ENCODE measurements at places on chromosomes 3 and 15.

GRCh38 chr3:193686665-193687483 is 93.9 kb downstream of the OPA1 start:
- no peak for DNase-seq

GRCh38 chr3:68996356-68996995 is 17.0 kb downstream of the EOGT start:
- DNase-seq = no peak

DNA sequence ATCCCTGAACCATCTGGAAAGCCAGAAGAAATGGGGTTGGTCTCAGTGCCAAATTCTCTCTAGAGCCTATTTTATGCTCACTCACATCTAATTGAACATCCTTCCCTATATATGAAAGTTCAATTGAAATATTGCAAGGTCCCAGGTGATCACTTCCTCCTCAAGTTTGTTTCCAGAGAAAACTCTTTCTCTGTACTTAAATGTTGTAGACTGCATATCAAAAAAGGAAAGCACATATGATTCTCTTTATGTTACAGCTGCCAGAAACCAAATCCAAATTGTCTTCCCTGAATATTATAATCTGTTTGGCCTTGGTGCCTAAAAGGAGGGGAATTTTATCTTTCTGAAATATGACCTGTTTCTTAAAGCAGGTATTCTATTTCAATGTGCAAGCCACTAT is 93.3 kb downstream of the SHOX2 start:
- no peak for DNase-seq

DNA sequence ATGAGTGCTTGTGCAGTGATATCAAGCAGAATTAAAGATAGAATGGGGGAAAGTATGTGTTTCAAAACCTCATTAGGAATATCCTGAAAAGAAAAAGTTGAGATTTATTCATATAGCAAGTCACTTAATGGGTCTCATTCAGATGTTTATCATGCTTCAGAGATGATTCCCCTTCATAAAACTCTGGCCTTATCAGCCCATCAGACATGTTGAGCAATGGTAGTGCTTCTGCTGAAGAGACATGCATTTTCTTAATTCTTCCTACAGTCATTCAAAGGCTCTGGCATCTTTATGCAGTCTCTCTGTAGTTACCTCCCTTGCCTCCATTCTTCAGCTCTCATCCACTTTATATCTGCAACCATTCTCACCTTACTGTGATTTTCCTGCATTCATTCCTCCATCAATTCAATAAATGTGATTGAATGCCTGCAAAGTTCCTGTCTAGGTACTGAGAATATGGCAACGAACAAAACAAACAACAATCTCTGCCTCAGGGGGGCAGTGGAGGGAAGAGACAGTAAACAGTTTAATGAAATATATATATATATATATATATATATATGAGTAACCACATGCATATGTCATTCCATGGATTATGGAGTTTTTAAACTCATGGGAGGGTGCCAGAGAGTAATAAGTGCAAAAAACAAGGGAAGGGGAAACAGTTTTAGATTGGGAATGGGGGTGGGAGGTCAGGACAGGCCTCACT is 138.5 kb downstream of the NECTIN3 start:
- no peak for DNase-seq

DNA sequence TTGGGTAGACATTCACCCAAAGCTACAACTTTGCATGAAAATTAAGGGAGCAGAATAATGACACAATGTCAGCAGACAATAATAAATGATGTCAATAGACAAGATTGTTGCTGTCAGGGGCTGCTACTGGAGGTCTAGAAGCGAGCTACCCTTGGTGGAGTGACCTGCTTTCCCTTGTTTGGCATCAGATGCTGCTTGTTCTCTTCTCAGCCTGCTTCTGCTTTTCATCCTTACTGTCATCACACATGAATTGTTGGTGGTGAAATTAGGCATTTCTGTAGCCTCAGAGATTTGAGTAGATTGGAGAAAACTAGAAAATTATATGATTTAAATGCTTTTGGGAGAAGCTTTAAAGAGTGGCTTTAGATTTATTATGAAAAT is 193.8 kb downstream of the NR1D2 start:
- no peak for DNase-seq

DNA sequence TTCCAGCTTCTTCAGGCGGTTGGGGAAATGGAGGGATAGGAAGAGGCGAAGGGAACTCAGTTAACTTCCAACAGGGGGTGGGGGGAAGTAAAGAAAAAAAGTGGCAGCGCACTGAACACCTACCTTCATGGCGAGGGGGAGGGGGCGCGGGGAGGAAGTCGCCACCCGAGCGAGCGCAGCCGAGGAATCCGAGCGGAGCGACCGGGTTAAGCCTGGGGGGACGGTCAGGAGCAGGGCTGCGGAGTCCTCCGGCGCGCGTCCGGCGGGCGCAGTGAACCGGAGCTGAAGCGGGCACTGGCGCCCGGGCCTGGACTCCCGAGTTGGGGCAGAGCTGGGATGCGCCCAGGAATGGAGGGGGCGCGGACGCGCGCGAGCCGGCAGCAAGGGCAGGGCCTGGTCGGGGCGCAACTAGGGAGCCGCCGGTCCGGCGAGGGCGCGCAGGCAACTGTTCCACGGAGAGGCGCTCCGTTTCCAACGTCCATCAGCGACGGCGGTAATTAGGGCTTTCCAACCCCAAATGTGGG is at the start of gene WNT5A:
WNT5A (minus strand) TSS at position 450 of the 524 bp plus-strand sequence; CDS start at position 129, 321 bp downstream.
- no peak for DNase-seq

- DNase-seq = no peak
These were observed 22.4 kb upstream of the IL16 start for GRCh38 chr15:81174125-81174791.

GRCh38 chr3:181722156-181722555 is 10.4 kb downstream of the SOX2 start:
- no peak for DNase-seq

- DNase-seq = no peak
These were observed 7.5 kb downstream of the MESP1 start for GRCh38 chr15:89743594-89743993.

- DNase-seq = no peak
These were observed 124.4 kb upstream of the FOXB1 start for GRCh38 chr15:59879506-59880265.

- DNase-seq = no peak
These were observed 104.4 kb downstream of the TMCO5A start for GRCh38 chr15:38038659-38039442.

- no peak for DNase-seq
These were observed 16.9 kb downstream of the TCAIM start for GRCh38 chr3:44355362-44356033.

DNA sequence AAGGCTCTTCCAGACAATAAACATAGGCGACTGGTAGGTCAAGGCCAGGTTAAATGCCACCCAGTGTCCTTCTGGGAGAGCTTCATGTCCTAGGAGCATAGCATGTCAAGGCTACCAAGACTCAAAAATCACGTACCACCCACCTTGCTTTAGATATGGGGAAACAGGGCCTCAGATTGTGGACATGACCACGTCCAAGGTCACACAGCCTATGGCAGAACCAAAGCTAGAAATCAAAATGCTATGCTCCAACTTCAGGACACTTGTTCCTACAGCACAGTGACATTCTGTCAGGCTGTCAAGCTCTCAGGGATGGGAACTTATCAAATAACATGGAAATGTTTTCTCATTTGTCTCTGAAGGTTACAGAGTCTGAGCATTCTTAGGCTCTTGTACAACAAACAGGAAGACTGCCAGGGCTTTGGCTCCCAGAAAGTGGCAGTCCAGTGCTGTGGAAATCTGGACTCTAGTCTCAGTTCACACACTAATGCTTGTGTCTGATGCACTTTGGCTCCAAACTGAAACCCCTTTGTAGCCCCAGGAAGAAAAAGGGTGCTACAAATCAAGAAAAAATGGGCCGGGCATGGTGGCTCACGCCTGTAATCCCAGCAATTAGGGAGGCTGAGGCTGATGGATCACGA is 170.4 kb upstream of the LPP start:
- DNase-seq = no peak

DNA sequence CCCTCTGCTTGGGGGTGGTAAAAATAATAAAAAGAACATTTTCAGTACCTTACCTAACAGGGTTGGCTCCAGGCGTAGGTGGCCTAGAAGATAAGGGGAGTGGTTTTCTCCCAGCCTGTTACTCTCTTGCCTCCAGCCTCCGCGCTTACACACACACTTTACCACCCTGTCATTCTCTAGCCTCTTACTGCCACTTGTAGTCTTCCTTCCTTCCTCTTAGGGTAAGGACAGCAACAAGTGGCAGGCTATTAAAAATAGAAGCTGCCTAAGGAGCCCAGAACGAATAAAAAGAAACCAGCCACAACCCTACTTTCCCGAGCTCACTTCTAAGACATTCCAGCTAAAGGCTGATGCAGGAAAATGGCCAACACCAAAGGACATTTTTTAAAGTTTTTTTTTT is 9.6 kb upstream of the LIPH start:
- DNase-seq = no peak

- no peak for DNase-seq
These were observed 123.4 kb upstream of the MB21D2 start for GRCh38 chr3:193040836-193041672.

DNA sequence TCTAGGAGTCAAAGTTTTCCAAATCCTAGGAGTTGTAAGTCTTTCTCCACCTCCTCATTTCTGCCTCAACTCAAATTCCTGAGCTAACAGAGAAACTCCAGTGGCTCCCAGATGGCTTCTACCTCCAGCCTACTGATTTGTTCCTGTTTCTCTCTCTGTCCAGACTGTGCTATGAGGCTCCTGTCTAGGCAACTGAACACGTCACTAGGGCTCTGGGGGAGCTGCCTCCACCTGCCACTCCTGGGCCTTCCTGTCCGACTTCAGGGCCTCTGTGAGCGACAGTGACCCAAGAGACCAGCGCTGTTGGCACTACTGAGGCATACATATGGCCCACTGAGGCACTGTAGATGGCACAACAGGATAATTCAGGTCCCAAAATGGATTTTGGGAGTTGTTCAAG is 71.4 kb downstream of the EXOG start:
- DNase-seq = no peak

DNA sequence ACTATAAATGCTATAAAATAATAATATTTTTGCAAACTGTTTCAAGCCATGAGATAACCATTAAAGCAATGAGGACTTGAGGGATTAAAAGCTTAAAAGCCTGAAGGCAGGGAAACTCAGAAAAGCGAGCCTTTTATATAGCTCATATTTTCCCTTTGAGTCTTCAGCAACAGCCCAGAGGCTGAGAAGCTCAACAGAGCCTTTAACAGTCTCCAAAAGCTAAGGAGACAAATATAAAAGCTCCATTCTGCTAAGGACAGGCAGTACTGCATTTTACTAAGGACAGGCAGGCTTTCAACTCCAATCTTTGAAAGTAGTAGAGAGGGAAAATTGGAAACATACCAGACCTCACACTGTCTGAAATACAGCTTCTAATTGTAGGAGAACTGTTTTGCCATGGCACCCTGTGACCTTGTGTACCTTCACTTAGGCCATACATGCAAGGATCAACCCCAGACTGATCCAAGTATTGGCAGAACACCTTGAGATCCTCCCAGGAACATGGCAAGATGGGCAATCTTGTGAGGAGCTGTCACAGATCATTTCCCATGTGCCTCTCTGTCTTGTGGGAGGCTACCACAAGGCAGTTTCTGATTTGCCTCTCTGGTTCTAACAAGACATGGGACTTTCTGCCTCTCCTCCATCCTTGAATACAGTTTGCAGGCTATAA is 53.1 kb upstream of the ARNT2 start:
- no peak for DNase-seq

DNA sequence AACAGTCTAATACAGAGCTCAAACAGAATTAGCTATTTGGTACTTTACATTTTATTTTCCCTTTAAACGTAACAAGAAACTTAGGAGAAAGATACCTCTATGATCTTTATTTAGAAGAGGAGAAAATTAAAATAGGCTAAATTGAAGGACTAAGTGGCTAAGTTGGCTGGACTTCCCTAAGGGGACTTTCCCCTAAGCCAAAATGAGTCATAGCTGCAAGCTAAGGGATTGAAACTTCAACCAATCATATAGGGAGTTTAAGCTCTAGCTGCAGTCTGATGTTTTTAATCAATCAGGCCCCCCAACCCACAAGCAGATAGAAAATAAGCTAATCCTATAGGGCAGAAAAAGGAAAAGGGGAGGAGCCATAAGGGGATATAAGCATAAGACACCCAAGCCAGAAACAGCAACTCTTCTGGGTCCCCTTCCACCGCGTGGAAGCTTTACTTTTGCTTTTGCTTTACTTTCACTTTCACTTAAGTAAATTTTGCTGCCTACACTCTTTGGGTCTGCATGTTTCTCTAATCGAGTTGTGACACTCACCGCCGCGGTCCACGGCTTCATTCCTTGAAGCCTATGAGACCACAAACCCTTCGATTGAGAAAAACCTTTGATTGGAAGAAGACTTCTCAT is 1108.5 kb upstream of the EPHA6 start:
- no peak for DNase-seq
